Cardiac muscle cell (in vitro differentiated cells and primary cell): ENCODE measurements at places on chromosomes 5 and 9. TPM values are rescaled to one million over a fixed set of nuclear protein-coding genes. Genes with fewer than 3 reads are reported as not detected.

- H3K27ac ChIP-seq: no peak overlapping the region
- no peaks in the 10 kb centered on the region for H3K27me3 ChIP-seq
- H3K4me3 ChIP-seq: no peak overlapping the region
- no peak for DNase-seq
- H3K4me1 ChIP-seq: no peaks in the 10 kb centered on the region
Observed at GRCh38 chr9:136511144-136511669, 28.4 kb upstream of the SEC16A start.

DNA sequence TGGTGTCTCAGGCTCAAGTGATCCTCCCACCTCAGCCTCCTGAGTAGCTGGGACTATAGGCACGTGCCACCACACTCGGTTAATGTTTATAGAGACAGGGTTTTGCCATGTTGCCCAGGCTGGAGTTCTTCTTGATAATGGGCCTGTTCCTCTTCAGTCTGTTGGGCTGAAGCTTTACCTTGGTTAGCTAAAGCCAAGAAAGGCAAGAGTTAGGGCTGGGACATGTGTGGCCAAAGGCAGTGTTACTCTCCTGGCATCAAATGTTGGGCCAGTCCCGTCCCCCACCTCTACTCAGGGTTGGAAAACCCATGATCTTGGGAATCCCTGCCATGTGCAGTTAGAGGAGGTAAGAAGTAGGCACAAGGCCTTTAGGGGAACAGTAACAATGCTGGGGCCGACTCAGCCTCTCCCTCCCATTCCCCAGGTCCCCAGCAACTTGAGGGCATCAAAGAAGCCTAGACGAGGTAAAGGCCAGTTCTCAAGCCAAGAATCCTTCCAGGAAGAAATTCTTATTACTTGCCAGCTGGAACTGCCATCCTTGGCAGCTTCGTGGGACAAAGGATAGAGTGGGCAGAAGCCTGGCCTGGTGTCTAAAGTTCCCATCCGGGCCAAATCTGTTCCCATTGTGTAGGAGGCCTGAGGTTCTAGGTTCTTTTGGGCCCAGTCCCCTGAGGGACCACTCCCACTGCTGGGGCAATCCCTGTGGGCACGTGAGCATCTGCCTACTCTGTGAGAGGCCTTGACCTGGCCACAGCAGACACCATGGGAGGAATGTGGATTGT lies 4.5 kb downstream of the EGR1 start:
- H3K4me1 ChIP-seq: peaks cover 7% of the 10 kb centered on the region
- H3K27ac ChIP-seq: no peak overlapping the region
- no peak overlapping the region for H3K4me3 ChIP-seq

ALDOB gene
- polyA plus RNA-seq: 0.10 and 0.26 TPM in 2 replicates

CDX1 gene
- 0.62 TPM in 1 of 2 replicates, not detected in the other for polyA plus RNA-seq

C6 gene
- polyA plus RNA-seq: 0.27 TPM in 1 of 2 replicates, not detected in the other
